Smooth muscle cell of the brain vasculature (primary cell): ENCODE measurements at places on chromosomes 2 and 18.
A peak's percentile ranks its signal among the peaks of the same experiment; 100 is the strongest.

- DNase-seq = no peak
These were observed 75.0 kb upstream of the HAAO start for GRCh38 chr2:42867093-42868065.

DNA sequence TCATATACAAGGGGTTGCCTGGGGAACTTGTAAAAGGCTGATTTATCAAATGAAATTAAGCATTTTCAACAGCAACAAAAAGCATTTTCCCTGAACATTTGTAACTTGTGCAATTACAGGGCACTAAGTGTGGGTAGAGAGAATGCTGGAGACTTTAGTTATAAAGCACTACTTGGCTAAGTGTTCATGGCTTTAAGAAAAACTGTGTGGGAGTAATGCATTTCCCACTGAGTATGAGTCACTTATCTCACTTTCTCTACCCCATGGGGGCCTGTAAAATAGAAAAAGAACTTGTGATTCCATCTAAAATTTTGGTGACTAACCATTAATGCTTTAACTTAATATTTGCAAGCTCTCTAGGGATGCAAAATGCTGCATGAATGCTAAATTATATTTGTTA is 193.4 kb downstream of the CCDC102B start:
- peak; percentile 49 for DNase-seq

DNA sequence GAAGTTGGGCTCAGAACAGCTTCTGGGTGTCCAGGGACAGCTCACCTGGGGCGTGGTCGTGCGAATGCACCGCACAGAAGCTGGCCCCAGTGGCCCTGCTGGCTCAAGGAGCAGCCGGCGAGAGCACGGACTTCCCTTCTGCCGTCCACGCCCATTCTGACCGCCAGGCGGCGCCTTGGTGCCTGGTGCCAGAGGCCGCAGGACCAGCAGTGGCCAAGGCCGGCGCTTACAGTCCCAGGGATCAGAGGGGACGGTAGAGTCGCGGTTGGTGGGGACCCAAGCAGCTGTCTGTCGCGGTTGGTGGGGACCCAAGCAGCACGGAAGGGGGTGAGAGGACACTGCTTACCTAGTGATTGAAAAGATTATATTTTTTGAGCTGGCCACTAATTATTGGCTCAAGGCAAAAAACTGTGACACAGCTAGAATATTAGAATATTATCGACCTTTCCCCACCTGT is 25.7 kb downstream of the NPPC start:
- peak; percentile 43 for DNase-seq

DNA sequence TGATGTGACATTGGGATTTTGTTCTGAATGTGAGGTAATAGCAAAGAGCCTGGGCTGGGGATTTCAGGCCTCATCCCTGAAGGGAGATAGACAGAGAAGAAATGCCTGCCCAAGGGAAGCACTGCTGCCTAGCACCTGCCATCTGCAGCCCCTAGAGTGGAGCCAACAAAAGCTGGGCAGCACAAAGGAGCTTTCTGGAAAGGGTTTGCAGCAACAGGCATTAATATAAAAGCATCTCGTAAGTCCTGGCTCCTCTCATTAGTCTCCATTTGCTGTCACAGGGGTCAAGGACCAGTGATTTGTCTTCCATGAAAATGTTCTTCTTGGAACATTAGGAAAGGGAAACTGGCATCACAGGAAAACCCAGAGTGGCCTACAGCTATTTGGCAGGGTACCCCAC is 157.2 kb upstream of the SLC14A2 start:
- DNase-seq = no peak

- DNase-seq = peak; percentile 32
These were observed 596.4 kb downstream of the NYAP2 start for GRCh38 chr2:225995796-225996461.

- DNase-seq = no peak
These were observed 1060.8 kb downstream of the CNTNAP5 start for GRCh38 chr2:125085904-125086303.

- no peak for DNase-seq
These were observed 22.4 kb upstream of the SLC8A1 start for GRCh38 chr2:40474306-40474705.

- no peak for DNase-seq
These were observed 45.9 kb downstream of the FOSL2 start for GRCh38 chr2:28438532-28439063.

DNA sequence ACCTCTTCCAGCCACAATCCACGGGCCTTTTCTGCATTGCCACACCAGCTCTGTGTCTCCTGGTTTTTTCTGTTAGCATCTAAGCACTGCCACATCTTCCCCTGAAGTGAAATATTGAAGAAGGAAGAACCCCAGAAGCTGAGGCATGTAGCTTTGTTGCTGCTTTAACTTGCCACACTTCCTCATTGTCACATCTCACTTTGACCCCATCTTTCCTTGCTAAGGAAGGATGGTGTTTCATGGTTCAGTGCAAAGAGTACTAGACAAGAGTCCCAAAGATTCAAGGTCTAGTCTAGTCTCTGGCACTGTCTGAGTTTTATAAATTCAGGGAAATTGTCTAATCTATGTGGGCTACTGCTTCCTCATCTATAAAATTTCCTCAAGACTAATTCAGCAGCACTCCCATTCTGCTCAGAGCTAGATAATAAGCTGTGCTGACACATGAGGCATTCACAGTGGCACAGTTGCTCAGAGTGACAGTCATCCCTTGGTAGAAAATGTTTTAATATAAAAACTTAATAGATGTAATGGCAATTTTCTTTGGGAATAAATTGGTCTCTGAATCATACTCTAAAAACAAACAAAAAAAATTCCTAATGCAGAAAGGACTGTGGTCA is 483.0 kb upstream of the ID2 start:
- DNase-seq = no peak

GRCh38 chr2:19538411-19538963 is 180.1 kb upstream of the OSR1 start:
- peak; percentile 15 for DNase-seq

DNA sequence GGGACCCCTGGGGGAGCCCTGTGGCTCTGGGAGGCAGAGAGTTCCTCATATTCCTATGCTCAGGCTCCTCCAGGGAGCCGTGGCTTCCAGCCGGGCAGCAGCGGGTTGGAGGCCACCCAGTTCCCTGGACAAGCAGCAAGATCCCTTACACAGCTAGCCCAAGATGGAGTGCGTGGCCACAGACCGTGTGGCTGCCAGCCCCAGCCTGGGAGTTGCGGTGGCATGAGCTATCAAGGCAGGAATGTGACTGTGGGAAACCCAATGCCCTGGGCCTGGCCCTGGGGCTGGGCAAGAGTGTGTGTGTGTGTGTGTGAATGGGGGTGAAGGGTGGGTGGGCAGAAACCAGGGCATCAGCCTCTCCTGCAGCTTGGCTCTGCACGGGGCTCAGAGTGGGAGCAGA is 130.5 kb downstream of the DYSF start:
- no peak for DNase-seq

GRCh38 chr2:106866641-106867040 is 19.3 kb downstream of the ST6GAL2 start:
- no peak for DNase-seq

- no peak for DNase-seq
These were observed 55.5 kb upstream of the ACVR2A start for GRCh38 chr2:147789287-147789686.
